ENCODE measurements at places on chromosomes 1 and 21.

DNA sequence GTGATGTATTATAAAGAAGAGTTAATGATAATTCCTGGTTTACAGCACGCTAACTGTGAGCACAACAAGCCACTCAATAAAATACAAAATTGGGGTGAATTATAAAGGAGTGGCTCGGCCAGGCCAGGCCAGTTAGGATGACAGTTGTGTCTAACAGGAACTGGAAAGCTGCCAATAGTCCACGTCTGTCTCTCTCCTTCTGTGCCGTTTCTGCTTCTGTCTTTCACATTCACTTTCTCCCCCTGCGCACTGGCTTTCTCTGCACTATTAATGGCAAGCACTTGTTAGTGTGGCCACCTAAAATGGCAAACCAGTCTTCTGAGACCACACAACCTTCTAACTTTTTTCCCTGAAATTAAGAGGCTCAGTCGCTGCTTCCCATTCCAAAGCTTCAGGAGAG is 394.3 kb downstream of the NTNG1 start:
- no peak for DNase-seq

GRCh38 chr1:31897526-31898100 is 40.6 kb downstream of the PTP4A2 start:
- DNase-seq: no peak

DNA sequence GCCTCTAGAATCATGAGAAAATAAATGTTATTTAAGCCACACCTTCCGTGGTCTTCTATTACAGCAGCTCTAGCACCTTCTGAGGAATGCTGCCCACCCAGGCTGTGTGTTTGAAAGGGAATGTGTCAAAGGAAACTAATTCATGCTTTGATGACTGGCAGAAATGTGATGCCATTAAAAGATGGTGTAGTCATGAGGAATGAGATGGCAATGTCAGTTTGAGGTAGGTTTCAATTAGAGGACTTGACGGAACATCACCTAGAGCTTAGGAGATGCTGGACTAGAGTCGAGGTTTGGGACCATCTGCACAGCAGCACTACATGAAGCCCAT is 10.6 kb downstream of the PDZK1 start:
- DNase-seq: no peak

DNA sequence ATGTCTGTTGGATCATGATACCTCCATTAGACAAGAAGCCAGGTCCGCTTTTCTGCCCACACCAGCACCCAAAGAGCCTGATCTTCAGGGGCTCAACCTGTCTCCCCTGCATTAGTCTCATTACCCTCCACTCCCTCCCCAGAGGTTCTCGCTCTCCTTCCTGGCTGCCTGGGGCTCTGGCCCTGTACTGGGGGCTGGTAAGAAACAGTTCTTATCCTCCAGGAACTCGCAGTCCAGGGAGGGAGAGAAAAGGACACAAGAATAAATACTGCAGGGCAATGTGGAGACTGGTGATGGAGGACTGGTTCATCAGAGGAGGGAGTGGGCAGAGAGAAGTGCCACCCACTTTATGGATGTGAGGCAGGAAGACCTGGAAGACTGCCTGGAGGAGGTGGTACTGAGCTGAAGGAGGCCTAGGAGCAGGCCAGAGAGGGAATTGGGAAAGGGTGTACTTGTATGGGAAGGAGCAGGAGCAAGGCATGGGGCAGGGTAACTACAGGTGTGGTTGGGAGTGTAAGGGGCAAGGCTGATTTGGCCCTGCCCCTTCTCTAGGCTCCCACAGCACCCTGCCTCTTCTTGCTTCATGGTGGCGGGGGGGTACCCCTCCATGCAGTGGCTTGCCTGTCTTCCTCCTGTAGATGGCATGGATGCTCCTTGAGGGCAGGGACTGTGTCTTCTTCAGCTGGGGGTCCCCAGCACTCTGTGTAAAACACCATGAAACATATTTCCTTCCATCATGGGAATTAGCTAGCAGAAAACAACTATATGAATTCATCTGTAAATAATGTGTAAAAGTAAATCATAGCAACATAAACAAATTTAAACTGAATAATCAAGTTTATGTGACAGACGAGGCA is 5.0 kb downstream of the LRRC71 start:
- DNase-seq: no peak

- DNase-seq: no peak
These were observed 316.9 kb upstream of the VAMP3 start for GRCh38 chr1:7454052-7454815.

GRCh38 chr1:165129568-165130164 is 226.8 kb downstream of the LMX1A start:
- no peak for DNase-seq

GRCh38 chr21:29481641-29482040 is 182.9 kb downstream of the BACH1 start:
- DNase-seq: no peak

GRCh38 chr1:234139966-234140365 is 233.3 kb upstream of the COA6 start:
- DNase-seq: no peak

GRCh38 chr1:106698660-106699059 is 357.8 kb upstream of the PRMT6 start:
- no peak for DNase-seq

DNA sequence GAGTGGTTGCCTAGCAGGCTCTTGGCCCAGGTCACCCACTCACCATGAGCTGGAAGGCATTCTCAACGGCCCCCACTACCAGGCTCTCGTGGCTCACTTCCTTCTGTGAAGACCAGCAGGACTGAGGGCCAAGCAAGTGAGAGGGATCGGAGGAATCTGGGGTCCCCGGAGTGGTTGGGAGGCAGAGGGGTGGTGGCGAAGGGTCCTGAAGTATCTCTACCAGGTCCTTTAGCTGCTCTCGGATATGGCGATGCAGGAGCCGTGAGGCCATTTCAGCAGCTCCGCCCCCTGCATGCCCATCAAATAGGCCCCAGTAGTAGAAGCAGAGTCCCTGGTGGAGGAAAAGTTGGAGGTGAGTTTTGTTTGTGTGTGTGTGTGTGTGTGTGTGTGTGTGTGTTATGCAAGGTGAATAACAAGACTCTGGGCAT is 2.4 kb downstream of the PPM1J start:
- DNase-seq: no peak

GRCh38 chr21:27021046-27021445 is 54.2 kb upstream of the ADAMTS5 start:
- DNase-seq: no peak

DNA sequence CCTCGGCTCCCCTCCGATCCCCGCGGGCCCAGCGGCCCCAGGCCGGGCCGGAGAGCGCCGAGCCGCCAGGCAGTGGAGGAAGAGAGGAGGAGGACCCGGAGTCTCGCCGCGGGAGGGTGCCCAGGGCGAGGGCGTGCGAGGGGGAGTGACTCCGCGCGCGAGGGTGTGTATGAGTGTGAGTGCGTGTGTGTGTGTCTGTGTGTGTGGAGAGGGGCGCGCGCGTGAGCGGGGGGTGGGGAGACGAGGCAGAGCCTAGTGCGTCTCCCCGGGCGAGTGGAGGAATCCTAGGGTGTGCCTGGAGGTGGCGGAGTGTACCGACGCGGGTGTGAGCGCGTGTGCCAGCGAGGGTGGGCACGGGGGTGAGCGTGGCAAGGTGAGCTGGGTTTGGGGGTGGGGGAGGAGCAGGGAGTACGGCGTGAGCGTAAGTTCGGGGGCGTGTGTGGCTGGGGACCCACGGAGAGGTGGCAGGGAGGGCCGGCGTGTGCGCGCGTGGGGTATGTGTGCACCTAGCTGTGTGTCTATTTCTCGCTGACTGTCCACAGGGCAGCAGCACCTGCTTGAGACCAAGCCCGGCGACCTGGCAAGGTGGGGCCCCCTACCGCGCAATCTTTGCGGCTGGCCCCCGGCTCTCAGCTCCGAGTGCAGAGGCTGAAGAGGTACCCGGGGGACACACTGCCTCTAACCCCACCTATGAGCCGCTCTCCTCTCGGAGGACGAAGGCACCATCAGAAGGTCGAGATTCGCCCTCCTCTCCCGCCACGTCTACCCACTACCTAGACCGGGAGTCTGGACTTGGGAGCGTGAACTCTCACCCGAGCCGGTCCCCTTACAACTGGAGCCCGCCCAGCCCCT is 784 bp upstream of the KCND3 start:
- DNase-seq: no peak
